ENCODE measurements at places on chromosomes 1 and 21.

DNA sequence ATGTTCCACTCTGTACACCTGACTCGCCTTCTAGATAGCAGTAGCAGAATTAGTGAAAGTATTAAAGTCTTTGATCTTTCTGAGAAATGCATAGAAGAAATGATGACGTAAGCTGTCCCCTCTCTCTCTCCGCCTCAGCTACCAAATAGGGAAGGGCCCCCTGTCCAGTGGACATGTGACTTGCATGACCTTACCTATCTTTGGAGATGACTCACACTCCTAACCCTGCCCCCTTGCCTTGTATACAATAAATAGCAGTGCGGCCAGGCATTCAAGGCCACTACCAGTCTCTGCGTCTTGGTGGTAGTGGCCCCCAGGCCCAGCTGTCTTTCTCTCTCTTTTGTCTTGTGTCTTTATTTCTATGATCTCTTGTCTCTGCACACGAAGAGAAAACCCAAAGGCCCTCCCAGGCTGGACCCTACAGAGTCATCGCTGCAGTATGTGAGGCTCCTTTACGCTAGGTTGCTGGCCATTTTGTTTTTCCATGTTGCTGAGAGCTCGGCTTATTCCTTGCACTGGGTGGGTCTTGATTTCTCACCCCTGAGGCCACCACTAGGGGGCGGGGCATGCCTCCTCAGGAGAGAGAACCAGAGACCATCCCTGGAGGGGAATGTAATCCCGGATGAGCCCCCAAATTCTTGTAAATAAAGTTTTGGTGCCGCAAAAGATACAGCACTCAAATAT lies 16.0 kb upstream of the ZBTB8B start:
- peak; percentile 25 for DNase-seq

GRCh38 chr1:12272770-12273169 lies 42.9 kb downstream of the VPS13D start:
- no peak for DNase-seq

GRCh38 chr1:119647734-119648619 lies at the start of gene ZNF697:
TSS of gene ZNF697 (minus strand) at chr1:119648266. CDS start at chr1:119626100, 22,166 bp downstream.
- DNase-seq: peak; percentile 97

DNA sequence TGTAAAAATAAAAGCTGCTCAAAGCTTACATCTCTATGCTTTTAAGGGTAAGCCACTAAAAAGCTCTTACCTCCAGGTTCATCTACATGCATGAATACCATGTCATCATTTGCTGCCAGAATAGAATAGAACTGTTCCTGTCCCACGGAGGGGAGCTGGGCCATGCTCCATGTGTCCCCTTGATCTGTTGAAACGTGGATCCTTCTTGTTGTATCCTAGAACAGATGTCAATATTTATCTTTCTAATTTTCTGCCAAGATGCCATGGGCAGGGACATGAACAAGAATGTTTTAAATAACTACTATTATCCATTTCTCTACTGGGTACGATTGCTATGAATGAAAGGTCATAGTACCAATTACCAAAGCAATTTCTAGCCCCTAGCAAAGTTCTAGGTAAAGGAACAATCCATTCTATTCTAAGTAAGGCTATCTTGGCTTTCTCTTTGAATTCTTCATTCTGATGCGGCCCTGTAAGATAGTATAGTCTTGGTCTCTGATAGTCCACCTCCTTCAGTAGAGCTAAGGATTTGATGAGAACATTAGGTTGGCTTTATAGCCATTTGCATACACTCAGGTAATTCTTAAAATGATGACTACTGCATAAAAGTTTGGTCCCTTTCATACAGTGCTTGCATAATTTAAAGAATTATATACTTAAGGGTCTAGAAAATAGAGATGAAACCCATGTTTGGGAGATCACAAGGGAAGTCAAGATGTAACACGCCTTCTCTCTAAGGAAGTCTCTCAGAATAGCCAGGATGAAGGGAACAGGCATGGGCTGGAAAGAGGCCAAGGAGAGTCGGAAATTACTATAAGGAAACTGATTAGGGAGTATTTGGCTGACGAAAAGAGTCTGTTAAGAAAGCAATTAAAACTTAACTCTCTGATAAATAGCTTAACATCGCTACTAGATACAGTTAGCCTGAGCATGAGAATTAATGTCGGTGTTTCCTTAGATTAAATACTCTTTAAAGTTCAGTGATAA lies 35.4 kb upstream of the MYBPHL start:
- no peak for DNase-seq

GRCh38 chr1:30751830-30752650 lies 5.5 kb downstream of the LAPTM5 start:
- no peak for DNase-seq

DNA sequence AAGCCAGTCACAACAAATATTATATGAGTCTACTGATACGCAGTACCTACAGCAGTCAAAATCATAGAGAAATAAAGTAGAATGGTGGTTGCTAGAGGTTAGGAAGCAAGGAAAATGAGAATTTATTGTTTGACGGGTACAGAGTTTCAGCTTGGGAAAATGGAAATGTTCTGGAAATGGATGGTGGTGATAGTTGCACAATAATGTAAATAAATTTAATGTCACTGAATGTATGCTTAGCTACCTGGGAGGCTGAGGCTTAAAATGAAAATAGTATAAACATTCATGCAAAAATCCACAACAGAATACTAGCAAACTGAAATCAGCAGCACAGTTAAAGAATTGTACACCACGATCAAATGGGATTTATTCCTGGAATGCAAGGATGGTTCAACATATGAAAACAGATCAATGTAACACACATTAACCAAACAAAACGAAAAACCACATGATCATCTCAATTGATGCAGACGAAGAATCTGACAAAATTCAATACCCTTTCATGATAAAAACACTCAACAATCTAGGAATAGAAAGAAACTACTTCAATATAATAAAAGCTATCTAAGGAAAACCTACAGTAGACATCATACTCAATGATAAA lies 10.7 kb downstream of the TUT4 start:
- no peak for DNase-seq

GRCh38 chr1:10212476-10212875 lies 2.1 kb downstream of the KIF1B start:
- DNase-seq: no peak

- DNase-seq: peak; percentile 27
Observed at GRCh38 chr1:13813398-13814012, 113.5 kb downstream of the PRDM2 start.

DNA sequence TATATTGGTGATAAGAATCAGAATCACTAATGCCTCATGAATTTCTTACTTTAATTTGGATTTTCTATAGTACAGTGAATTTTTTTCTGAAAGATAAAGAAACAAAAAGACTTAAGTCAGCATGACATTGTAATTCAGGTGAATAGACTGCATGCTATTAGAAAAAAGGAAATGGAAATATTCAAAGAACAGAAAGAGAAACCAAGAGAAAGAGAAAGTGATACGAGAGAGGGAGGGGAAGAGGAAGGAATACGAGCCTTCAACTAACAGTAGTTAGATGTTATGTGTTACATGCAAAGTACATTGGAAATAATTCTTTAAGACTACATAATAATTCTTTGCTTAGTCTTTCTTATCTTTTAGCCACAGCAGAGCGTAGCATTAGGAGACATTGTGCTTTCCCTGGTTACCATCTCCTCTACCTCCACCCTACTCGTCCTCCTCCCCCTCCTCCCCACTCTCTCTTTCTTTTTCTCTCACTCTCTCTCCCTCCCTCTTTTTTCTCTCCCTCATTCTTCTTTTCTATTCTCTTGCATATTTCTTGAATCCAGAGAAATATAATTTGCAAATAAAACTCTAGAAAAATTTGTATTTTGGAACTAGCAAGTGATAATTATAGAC lies 46.4 kb upstream of the ADGRL4 start:
- no peak for DNase-seq

GRCh38 chr1:59367301-59368007 lies 70.6 kb downstream of the FGGY start:
- DNase-seq: peak; percentile 95

GRCh38 chr1:178311164-178311563 lies 185.6 kb downstream of the CLEC20A start:
- peak; percentile 19 for DNase-seq

DNA sequence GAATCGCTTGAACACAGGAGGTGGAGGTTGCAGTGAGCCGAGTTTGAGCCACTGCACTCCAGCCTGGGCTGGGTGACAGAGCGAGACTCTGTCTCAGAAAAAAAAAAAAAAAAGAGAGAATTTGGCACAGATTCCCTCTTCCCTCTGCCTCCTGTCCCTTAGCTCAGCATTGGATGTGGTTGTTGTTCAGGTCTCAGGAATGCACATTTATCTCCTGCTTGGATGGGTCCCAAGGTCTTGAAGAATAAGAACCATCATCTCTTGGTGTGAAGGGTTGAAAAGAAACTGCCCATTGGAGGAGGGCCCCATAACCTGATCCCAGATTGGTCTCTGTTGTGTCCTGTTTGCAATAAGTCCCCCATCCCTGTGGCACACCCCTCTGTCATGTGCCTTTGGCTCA lies 34.9 kb downstream of the UBIAD1 start:
- peak; percentile 77 for DNase-seq

DNA sequence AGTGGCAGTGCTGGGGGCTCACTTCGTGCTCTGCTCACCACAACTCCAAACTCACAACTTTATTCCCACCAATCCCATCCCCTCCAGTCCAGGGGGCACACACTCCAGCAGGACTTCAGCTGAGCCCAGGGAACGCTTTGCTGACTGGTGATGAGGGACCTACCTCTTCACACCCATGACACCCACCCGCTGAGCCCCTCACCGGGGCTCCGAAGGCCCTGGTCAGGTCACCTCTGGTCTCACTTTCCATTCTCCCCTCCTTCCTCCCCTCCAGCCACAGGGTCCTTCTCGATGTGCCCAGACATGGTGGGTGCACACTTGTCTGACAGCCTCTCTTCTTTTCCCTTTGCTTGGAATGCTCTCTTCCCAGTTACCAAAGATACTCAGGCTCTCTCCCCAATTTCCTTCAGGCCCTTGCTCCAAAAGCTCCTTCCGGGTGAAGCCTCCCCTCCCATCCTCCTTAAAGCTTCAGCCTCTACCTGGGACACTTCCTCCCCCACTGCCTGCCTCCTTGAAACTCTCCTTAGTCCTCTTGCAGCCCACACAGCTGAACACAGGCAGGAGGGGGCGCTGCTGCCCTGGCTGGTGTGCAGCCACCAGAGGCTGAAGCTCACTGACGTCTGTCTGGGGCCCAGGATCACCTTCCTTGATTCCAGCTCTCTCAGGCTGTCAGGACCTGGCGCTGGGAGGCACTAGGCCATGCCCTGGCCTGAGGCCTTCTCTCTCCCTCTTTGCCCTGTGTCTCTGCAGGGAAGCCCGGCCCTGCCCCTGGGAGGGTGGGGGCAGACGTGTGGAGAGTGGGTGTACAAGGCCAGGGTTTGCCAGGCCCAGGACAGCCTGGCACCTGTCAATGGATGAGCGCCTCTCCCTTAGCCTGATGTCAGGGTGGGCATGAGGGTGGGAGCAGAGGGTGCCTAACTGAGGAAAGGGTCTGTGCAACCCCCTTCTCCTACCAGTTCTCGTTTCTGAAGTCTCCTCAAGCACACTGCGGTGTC lies 1.6 kb downstream of the KCNE1 start:
- DNase-seq: peak; percentile 73

- DNase-seq: peak; percentile 79
Observed at GRCh38 chr1:94061513-94062443, 59.2 kb downstream of the ABCA4 start.

- DNase-seq: no peak
Observed at GRCh38 chr1:63714482-63714760, 59.4 kb upstream of the ROR1 start.

- DNase-seq: no peak
Observed at GRCh38 chr1:235157150-235157549, 3.9 kb downstream of the RBM34 start.

GRCh38 chr1:201181726-201182125 lies 8.9 kb upstream of the IGFN1 start:
- DNase-seq: no peak

- no peak for DNase-seq
Observed at GRCh38 chr21:45497846-45498645, 44.2 kb downstream of the SLC19A1 start.

- DNase-seq: no peak
Observed at GRCh38 chr1:25673456-25673855, 56.9 kb downstream of the MAN1C1 start.

- DNase-seq: peak; percentile 48
Observed at GRCh38 chr1:9539829-9540550, 725 bp downstream of the SLC25A33 start.

All from fibroblast of mammary gland (primary cell).